ENCODE measurements at places on chromosomes 3 and 15. TPM values are rescaled to one million over a fixed set of nuclear protein-coding genes. Genes with fewer than 3 reads are reported as not detected.

KCNAB1 gene
- 24.8 TPM for polyA plus RNA-seq

CCR3 gene
- not detected for polyA plus RNA-seq

ANKRD34C gene
- polyA plus RNA-seq: 0.48 TPM

EXD1 gene
- 0.26 TPM for polyA plus RNA-seq

SLC35G2 gene
- polyA plus RNA-seq: 24.8 TPM

LRRK1 gene
- polyA plus RNA-seq: 5.1 TPM

NPTN gene
- 235 TPM for polyA plus RNA-seq

GOLGA8O gene
- 0.19 TPM for polyA plus RNA-seq

LTF gene
- polyA plus RNA-seq: 0.47 TPM

SNRPN gene
- 662 TPM for polyA plus RNA-seq

BUB1B gene
- polyA plus RNA-seq: 16.2 TPM

MAP2K5 gene
- 27.9 TPM for polyA plus RNA-seq

TSPAN3 gene
- polyA plus RNA-seq: 526 TPM

SLC28A1 gene
- 0.13 TPM for polyA plus RNA-seq

XCR1 gene
- polyA plus RNA-seq: not detected

LRRC31 gene
- polyA plus RNA-seq: 0.69 TPM

IGF1R gene
- polyA plus RNA-seq: 17.6 TPM

ARIH2 gene
- 66.6 TPM for polyA plus RNA-seq

CLDN1 gene
- 5.3 TPM for polyA plus RNA-seq

All from spinal cord (tissue), 10 donors.